Urothelium cell line (cell line): ENCODE measurements at places on chromosomes 2 and 18.

DNA sequence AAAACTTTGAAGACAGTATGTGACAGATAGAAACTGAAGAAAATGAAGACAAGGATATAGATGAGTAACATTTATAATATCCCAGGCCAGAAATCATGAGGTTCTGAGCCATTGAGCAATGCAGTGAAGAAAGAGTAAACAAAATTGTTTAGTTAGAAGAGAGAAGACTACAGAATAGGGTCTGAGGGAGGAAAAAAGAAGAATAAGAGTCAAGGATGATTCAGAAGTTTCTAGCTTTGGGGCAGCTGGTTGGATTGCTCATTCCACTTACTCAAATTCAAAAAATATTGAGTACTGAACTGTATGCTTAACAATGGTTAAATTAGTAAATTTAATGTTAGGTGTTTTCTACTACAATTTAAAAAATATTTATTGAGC is 155.0 kb upstream of the OTX1 start:
- DNase-seq: no peak

DNA sequence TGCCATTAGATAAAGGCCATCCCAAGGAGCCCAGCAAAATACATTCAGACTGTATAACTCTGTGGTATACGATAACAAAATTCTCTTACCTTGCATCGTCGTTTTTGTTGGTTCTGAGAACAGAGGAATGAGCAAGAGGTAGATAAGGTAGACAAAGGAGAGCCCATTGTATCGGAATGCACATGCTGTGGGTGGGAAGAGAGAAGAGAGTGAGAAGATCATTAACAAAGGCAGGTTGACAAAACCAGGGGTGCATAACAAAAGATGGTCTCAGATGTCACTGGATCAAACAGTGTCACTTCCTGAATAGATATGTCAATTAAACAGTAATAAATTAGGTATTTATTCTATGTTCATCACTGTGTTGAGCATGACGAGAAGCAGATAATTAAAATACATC is 83.3 kb downstream of the PIEZO2 start:
- no peak for DNase-seq

GRCh38 chr2:171404261-171404660 is 29.5 kb downstream of the METTL8 start:
- DNase-seq: peak; percentile 57

- peak; percentile 56 for DNase-seq
Measured at GRCh38 chr2:20931346-20931745, 108.4 kb upstream of the LDAH start.

DNA sequence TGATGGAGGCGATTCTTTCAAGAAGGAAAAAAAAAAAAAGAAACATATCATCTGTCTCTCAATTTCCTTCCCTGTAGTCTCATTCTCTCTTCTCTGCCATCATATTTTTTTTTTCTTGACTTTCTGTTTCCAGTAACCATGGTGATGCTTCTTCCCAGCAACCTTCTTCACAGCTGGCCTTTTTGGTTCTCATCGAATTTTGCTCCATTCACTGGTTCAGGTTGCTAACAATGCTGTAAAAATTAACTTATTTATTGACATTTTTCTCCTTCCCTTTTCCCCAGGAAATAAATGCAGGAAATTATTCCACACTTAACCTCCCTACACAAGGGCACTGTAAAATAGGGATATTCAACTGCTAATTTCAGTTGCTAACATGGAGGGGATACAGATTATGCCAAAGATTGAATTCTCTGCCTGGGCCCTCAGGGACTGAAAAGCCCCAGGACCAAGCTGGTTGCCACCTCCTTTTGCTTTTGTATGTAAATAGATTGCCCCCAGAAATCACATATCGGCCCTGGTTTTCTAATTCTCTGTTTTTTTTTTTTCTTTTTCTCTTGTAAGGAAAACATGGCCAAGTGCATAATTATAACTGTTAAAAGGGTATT is 154.7 kb downstream of the MAP2 start:
- DNase-seq: no peak

DNA sequence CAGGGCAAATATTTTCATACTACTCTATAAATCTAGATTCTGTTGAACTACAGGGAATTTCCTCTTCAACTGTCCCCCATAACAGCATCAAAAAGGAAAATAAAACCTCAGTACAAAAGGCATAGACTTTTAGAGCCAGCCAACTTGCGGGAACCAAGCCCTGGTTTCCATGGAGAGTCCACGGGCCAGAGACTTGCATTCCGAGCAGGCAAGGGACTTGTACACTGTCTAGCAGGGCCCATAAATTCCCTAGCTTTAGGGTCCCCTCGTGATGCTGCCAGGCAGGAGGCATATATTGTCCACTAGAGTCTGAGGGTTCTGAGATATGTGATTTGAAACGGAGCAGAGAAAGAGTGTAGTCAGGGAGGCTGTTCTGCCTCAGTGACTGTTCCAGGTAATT is 153.1 kb upstream of the SLC14A2 start:
- no peak for DNase-seq

DNA sequence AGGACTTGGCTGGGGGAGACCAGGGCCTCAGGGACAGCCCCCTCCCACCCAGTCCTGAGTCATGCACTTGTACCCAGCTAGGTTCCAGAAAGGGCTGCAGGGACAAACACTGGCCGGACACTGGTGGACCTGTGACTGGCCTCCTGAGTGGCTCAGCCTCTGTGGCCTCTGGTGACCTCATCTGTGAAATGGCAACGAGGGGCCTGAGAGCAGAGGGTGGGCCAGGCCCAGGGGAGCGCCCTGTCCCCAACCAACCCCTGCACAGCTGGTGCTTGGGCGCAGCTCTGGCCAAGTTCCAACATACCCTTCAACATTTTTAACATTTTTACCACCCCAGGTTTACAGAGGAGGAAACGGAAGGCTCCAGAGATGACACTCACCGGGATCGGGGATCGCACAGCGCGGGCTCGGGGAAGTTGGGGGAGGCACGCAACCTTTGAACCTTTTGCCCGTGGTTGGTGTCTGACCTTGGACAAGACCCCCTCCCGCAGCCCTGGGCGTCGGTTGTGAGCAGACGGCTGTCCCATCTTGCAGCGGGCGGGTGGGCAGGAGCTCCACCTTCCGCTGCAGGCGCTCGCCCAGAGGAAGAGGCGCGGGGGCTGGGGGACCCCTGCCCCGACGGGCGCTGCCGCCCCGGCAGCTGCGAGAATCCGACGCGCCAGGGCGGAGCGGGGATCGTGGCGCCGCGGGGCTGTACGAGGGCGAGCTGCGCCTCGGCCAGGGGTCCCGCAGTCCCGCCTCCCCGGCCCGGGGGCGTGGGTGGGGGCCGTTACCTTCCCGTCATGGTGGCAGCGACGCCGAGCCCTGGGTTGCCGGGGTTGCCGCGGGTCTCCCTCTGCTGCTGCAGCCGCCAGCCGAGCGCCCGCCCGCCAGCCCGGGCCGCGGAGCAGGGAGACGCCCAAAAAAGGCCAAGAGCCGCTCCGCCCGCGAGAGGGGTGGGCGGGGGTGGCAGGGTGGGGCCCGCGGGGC is 805 bp downstream of the LIMS2 start:
- DNase-seq: peak; percentile 77
